ENCODE measurements at places on chromosomes 12 and 14.

- DNase-seq = no peak
Measured at GRCh38 chr14:51652168-51653078, 713 bp downstream of the FRMD6 start.

- no peak for DNase-seq
Measured at GRCh38 chr12:20319366-20319765, 49.0 kb upstream of the PDE3A start.

GRCh38 chr14:50649691-50650090 lies 18.4 kb downstream of the SAV1 start:
- no peak for DNase-seq

GRCh38 chr14:85250414-85251189 lies 279.3 kb upstream of the FLRT2 start:
- no peak for DNase-seq

- no peak for DNase-seq
Measured at GRCh38 chr12:38465020-38465419, 148.4 kb downstream of the ALG10B start.

- DNase-seq = no peak
Measured at GRCh38 chr14:25252793-25253192, 202.8 kb upstream of the STXBP6 start.

DNA sequence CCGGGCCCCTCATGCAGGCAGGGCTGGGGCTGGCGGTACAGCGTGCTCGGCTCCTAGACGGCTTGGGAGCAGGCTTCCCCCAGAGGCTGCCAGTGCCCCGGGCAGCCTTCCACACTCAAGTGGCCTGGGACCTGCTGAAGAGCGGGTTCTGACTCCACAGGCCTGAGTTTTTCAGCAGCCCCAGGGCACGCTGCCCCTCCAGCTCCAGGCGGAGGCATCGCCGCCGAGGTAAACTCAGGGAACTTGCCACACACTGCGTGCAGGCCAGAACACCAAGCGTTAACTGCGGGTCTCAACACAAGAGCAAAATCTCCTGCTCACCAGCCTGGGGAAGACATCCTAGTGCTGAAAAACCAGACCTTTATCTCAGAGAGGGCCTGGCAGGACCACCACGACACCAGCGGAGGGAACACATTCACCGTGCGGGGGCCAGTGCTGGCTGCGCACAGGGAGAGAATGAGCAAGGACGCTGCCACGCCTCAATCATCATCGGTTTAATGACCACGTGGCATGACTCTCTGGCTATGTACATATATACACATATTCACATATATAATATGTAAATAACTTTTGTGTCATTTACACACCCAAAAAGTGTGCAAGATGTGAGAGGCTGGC lies 21.3 kb downstream of the PSMC1 start:
- no peak for DNase-seq

GRCh38 chr12:15693228-15693911 lies 95.8 kb downstream of the EPS8 start:
- no peak for DNase-seq

DNA sequence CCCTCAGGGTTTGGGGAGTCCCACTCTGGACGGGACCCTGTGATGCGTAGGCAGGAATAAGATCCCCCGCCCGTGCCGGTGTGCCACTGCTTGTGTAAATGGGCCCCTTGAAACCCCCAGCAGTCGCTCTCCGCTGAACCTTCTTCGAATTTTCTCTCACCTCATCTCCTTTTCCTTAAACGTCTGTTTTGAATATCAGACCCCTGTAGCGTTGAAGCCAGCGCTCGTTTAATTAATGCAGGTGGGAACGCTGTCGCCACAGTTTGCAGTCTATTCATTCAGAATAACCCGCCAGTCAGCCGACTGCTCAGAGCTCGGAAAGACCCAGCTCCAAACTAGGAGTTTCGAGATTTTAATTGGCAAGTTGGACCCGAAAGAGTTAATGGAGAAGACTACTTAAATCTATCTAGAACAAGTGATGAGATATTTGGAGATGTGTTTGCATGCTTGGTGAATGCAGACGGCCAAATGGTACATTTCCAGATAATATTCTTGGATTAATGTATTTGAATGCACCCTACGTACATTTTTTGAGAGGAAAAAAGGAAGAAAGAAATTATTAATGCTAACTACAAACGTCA lies 739 bp upstream of the PPP2R5E start:
- no peak for DNase-seq

DNA sequence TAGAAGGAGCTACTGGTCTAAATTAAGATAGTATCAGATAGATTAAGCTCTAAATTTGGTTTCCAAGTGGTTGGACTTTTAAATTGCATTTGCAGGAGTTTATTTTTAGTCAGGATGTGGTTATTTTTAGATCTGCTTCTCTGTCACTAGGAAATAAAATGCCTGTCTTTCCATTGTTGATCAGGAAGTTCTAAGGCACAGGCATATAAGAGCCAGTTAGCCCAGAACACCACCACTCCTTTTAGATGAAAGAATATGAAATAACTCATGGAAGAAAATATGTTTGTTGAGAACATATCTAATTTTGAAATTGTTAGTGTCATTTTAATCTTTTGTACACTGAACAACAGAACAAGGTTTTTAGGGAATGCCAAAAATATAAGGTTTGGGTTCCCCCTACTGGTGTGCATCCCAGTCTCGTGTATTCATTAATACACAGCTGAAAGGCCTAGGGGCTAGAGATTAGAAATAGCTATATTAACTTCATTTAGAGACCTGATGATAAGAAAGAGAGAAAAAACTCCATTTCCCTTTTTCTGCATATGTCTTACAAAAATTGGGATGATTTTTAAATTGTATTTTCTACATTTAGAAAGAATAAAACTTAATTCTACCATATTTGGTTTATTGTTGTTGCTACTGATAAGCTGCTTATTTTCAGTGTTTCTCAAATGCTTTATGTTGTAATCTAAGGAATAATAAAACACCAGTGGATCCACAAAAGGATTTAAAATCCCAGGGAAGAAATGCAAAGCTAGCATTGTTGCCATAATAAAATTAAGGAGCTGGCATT lies 67.2 kb downstream of the RIC8B start:
- DNase-seq = peak; percentile 58

DNA sequence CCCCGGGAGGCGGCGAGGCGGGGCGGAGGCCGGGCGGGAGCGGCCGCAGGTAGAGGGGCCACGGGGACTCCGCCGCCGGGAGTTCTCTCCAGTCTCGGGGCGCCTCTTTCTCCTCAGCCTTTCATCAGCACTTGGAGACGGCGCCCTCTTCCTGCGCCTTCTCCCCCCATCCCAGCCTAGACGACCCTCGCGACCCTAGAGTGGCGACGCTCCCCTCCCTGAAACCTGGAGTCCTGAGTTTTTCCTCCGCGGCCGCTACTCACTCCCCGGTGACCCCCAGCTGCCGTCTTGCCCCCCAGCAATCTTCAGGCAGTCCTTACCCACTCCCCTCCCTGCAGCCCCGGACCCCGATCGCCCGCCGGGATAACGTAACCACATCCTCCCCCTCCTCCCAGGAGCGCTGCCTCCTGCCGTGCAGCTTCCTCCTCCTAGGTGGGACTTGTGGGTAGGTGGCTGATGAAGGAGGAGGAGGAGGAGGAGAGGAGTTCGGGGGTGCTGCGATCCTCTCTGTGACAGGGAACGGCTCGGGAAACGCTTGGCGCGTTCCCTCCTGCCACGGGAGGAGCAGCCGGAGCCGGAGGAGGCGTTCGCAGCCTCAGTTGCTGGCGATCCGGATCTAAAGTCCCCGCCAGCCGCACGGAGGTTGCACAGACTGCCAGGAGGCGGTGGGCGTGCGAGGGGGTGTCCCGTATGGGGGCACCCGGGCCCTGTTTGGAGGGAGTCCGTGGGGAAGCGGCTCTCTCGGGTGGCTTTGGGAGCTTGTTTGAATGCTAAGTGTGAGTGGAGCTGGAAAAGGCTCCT lies 891 bp downstream of the PLEKHA5 start:
- DNase-seq = no peak

All from CD4-positive, alpha-beta T cell treated with Interleukin-21 for 1 hour (primary cell).